Thyroid gland (tissue), 4 donors: ENCODE measurements at places on chromosomes 6 and 20. TPM values are rescaled to one million over a fixed set of nuclear protein-coding genes. Genes with fewer than 3 reads are reported as not detected.
A peak's percentile ranks its signal among the peaks of the same experiment; 100 is the strongest.

DNA sequence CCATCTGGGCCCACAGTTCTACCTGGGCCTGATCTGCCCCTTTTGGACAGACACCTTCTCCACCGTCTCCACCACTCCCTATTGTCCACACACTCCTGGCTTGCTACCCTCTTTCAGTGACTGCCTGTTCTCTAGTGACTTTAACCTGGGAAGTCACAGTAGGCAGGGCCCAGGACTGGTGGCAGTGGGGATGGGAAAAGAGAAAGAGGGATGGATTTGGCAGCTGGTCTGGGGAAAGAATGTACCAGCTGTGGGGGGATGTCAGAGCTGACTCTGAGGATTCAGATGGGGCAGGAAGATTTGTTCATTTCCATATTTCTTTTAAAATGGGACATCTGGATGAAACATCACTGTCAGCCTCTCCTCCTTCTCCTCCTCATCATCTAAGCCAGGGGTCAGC is 85.5 kb downstream of the SULF2 start:
- no peaks in the 10 kb centered on the region for H3K36me3 ChIP-seq
- DNase-seq: no peak
- no peak overlapping the region for H3K4me3 ChIP-seq
- no peak overlapping the region for H3K27ac ChIP-seq

- H3K27ac ChIP-seq: no peak overlapping the region
- H3K4me1 ChIP-seq: peaks cover 4% of the 10 kb centered on the region
- DNase-seq: no peak
- no peaks in the 10 kb centered on the region for H3K27me3 ChIP-seq
- no peak overlapping the region for H3K4me3 ChIP-seq
- H3K36me3 ChIP-seq: no peaks in the 10 kb centered on the region
Measured at GRCh38 chr6:53464483-53464882, 80.4 kb downstream of the GCLC start.

- H3K27me3 ChIP-seq: no peaks in the 10 kb centered on the region
- no peaks in the 10 kb centered on the region for H3K4me1 ChIP-seq
- no peak overlapping the region for H3K4me3 ChIP-seq
- H3K27ac ChIP-seq: no peak overlapping the region
Measured at GRCh38 chr20:39941245-39941644, 747.8 kb downstream of the MAFB start.

- H3K27ac ChIP-seq: no peak overlapping the region
- no peaks in the 10 kb centered on the region for H3K36me3 ChIP-seq
- H3K27me3 ChIP-seq: no peaks in the 10 kb centered on the region
- no peak overlapping the region for H3K4me3 ChIP-seq
- DNase-seq: no peak
- H3K4me1 ChIP-seq: no peaks in the 10 kb centered on the region
Measured at GRCh38 chr6:142236691-142237090, 65.1 kb upstream of the ADGRG6 start.

DNA sequence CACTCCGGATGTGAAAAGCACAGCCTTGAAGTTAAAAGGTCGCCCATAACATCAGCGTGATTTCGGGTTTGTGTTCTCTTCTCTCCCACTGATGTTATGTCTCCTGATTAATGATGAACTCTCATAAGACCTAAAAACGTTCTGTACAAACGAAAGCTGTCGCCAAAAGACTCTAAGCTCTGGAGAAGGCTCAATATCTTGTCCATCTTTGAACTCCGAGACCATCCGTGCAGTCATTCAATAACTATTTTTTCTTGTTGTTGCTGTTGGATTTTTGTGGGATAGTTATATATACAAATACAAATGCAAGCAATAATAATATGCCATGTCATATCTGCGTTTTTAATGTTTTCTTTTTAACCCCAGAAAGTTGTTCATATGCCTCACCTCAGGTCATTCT is 291.8 kb upstream of the MARCKS start:
- no peak overlapping the region for H3K4me3 ChIP-seq
- H3K27ac ChIP-seq: no peak overlapping the region
- H3K27me3 ChIP-seq: no peaks in the 10 kb centered on the region
- H3K4me1 ChIP-seq: peaks cover 8% of the 10 kb centered on the region
- no peak for DNase-seq
- H3K36me3 ChIP-seq: no peaks in the 10 kb centered on the region

- H3K4me3 ChIP-seq: no peak overlapping the region
- no peaks in the 10 kb centered on the region for H3K36me3 ChIP-seq
- DNase-seq: no peak
- H3K27ac ChIP-seq: no peak overlapping the region
Measured at GRCh38 chr6:27281105-27281539, 31.0 kb downstream of the POM121L2 start.

DNA sequence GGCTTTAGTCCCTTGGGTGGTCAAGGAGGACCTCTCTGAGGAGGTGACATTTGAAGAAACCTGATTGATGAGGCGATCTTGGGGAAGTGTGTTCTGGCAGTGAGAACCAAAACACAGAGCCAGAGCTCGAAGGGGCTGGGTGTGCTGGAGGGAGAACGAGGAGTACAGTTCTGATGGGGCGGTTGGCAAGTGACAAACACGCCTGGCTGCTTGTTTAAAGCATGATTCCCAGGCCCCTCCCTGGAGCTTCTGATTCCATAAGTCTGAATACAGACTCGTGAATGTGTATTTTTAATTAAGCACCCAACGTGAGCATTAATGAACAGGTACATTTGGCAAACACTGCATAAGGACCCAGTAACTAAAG is 886 bp upstream of the NFATC2 start:
- DNase-seq: peak; percentile 45
- H3K36me3 ChIP-seq: no peaks in the 10 kb centered on the region
- H3K27ac ChIP-seq: peak overlapping the region; percentile 39
- no peak overlapping the region for H3K4me3 ChIP-seq
- H3K4me1 ChIP-seq: peaks cover 29% of the 10 kb centered on the region
- no peaks in the 10 kb centered on the region for H3K27me3 ChIP-seq

GRCh38 chr20:10129749-10130148 is 88.9 kb upstream of the SNAP25 start:
- DNase-seq: no peak
- H3K27me3 ChIP-seq: no peaks in the 10 kb centered on the region
- H3K36me3 ChIP-seq: no peaks in the 10 kb centered on the region

GRCh38 chr6:13431861-13432465 is 55.4 kb downstream of the GFOD1 start:
- H3K4me1 ChIP-seq: peaks cover 16% of the 10 kb centered on the region
- no peak overlapping the region for H3K4me3 ChIP-seq
- H3K36me3 ChIP-seq: no peaks in the 10 kb centered on the region
- DNase-seq: no peak

GRCh38 chr6:9204171-9204570 is 768.8 kb upstream of the SLC35B3 start:
- DNase-seq: no peak
- no peak overlapping the region for H3K4me3 ChIP-seq
- no peaks in the 10 kb centered on the region for H3K4me1 ChIP-seq
- no peaks in the 10 kb centered on the region for H3K27me3 ChIP-seq
- no peaks in the 10 kb centered on the region for H3K36me3 ChIP-seq
- no peak overlapping the region for H3K27ac ChIP-seq

DNA sequence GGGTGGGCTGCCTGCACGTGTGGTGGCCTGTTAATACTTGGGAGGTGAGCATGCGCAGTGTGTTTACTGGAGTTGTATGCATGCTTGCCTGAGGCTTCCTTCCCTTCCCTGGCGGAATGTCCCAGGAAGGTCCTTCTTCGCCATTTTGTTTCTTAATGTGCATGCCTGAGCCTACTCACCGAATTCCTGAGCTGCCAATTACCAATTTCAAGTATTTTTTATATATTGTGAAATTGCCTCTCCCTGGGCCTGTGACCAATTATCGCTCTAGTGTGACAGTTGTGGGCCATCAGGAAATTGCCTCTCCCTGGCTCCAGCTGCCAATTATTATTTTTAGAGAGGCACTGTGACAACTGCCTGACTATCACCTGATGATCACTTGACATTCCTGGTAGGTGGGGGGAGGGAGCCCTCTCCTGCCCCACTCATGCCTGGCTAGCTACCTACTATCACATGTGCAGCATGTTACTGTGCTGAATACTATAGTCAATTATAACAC is 70.0 kb downstream of the FAM50B start:
- H3K4me3 ChIP-seq: no peak overlapping the region
- H3K27me3 ChIP-seq: no peaks in the 10 kb centered on the region
- peak; percentile 93 for DNase-seq
- peaks cover 43% of the 10 kb centered on the region for H3K4me1 ChIP-seq

DNA sequence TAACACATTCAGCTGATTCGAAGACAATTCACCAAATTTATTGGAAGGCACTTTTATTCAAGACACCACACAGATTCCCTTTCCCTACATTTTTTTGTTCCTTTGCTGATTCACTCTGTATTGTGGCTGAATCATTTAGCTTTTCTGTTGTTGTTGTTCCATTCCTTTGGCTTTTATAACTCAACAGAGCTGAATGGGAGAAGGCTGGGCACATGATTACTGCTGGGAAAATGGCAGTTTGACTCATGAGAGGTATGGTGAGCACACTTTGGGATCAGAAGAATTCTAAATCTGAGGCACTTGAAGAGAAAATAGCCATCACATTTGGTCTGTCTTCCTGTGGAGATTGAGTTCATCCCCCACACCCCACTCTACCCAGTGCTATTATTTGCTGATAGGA is 15.7 kb upstream of the SAYSD1 start:
- no peak overlapping the region for H3K27ac ChIP-seq
- no peaks in the 10 kb centered on the region for H3K4me1 ChIP-seq
- H3K36me3 ChIP-seq: no peaks in the 10 kb centered on the region
- H3K4me3 ChIP-seq: no peak overlapping the region

- H3K36me3 ChIP-seq: no peaks in the 10 kb centered on the region
- no peak overlapping the region for H3K4me3 ChIP-seq
- DNase-seq: peak; percentile 78
- H3K4me1 ChIP-seq: peaks cover 18% of the 10 kb centered on the region
- H3K27me3 ChIP-seq: no peaks in the 10 kb centered on the region
Measured at GRCh38 chr20:22490287-22491193, 93.8 kb downstream of the FOXA2 start.

GRCh38 chr20:22908437-22908836 is 126.7 kb upstream of the SSTR4 start:
- no peaks in the 10 kb centered on the region for H3K4me1 ChIP-seq
- no peaks in the 10 kb centered on the region for H3K27me3 ChIP-seq
- H3K27ac ChIP-seq: no peak overlapping the region
- no peaks in the 10 kb centered on the region for H3K36me3 ChIP-seq

- no peak for DNase-seq
- H3K4me3 ChIP-seq: peak overlapping the region; percentile 30
- H3K27ac ChIP-seq: no peak overlapping the region
- H3K27me3 ChIP-seq: peaks cover 73% of the 10 kb centered on the region
- H3K4me1 ChIP-seq: peaks cover 23% of the 10 kb centered on the region
- H3K36me3 ChIP-seq: no peaks in the 10 kb centered on the region
Measured at GRCh38 chr6:5997420-5997987, 9.2 kb downstream of the NRN1 start.

DNA sequence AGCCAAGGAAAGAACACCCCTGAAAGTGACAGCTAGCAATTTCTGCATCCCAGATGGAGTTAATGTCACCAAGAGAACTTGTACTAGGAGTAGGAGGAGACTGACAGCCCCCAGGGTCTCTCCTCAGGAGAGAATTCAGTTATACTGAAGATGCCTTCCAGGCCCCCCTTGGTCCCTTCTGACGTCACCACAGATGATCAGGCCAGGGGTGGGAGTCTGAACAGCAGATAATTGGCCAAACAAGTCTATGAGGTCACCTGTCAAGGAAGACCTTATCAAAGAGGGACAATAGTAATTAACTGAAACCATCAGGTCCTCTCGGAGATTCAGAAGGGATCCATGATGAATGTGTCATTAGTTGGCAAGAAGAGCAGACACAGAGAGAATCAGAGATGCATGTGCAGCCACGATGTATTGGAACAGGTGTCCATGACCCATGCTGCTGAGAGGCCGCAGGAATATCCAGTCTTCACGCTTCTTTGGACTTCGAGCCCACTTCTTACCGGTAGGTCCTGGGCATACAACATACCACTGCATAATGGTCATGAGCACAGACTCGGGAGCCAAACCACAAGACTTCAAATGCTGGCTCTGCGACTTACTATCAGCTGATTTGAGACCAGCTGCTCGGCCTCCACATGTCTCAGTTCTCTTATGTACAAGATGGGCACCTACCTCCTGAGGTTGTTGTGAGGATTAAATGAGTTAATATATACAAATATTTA is 10.2 kb downstream of the TRIM10 start:
- no peak overlapping the region for H3K27ac ChIP-seq
- H3K4me1 ChIP-seq: no peaks in the 10 kb centered on the region
- no peaks in the 10 kb centered on the region for H3K27me3 ChIP-seq
- no peaks in the 10 kb centered on the region for H3K36me3 ChIP-seq

GRCh38 chr6:12543953-12544352 is 172.6 kb upstream of the PHACTR1 start:
- no peaks in the 10 kb centered on the region for H3K4me1 ChIP-seq
- DNase-seq: no peak
- H3K4me3 ChIP-seq: no peak overlapping the region
- no peak overlapping the region for H3K27ac ChIP-seq
- no peaks in the 10 kb centered on the region for H3K36me3 ChIP-seq

- DNase-seq: no peak
- H3K36me3 ChIP-seq: no peaks in the 10 kb centered on the region
- no peaks in the 10 kb centered on the region for H3K27me3 ChIP-seq
- no peak overlapping the region for H3K27ac ChIP-seq
Measured at GRCh38 chr6:61538801-61539200, 747.2 kb downstream of the KHDRBS2 start.

DNA sequence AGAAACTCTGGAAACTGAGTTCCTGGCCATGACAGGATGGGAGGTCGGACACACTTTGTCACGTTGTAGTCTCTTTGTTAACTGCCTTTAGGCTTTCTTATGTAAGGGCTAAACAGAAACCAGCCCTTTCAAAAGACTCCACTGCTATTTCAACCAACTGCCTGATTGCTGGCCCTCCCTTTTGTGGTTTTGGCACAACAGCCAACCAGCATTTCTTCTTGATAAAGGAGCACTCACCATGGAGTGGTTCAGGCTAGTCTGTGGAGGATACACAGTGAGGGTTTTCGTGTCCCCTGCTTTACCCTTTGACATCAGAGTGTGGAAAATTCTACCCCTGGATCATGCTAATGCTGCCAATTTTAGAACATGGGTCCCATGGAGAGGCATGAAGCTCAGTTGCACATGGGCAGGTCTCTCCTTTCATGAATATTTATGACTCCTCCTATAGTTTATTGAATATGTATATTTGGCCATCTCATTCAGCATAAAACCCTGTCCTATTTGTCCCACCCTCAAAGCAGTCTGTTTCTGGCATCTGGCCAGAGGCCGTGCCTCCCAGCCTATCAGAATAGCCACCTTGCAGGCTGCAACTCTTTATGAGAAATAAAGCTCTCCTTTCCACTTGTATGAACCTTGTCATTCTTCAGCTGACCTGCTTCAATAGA is 148.3 kb downstream of the HS3ST5 start:
- H3K36me3 ChIP-seq: no peaks in the 10 kb centered on the region
- DNase-seq: no peak
- H3K4me1 ChIP-seq: peaks cover 6% of the 10 kb centered on the region
- no peak overlapping the region for H3K27ac ChIP-seq
- H3K4me3 ChIP-seq: no peak overlapping the region

Gene CENPW
- 1.9 TPM for total RNA-seq

Gene SLC22A7
- not detected for total RNA-seq

Gene DNMT3B
- total RNA-seq: 2.7 TPM

Gene HINT3
- 27.6 TPM for total RNA-seq

Gene ACOT13
- total RNA-seq: 13.3 TPM

Gene DDRGK1
- total RNA-seq: 136 TPM

Gene RIMS1
- 0.89 TPM for total RNA-seq

Gene CCN5
- 4.7 TPM for total RNA-seq

Gene OR12D3
- total RNA-seq: not detected

Gene ADAT2
- 3.6 TPM for total RNA-seq

Gene SLC44A4
- 3.3 TPM for total RNA-seq

Gene CPXM1
- 38.5 TPM for total RNA-seq

Gene ACSS1
- total RNA-seq: 45.8 TPM
